SW 1271 (cell line): ENCODE measurements at places on chromosomes 12 and 14.

DNA sequence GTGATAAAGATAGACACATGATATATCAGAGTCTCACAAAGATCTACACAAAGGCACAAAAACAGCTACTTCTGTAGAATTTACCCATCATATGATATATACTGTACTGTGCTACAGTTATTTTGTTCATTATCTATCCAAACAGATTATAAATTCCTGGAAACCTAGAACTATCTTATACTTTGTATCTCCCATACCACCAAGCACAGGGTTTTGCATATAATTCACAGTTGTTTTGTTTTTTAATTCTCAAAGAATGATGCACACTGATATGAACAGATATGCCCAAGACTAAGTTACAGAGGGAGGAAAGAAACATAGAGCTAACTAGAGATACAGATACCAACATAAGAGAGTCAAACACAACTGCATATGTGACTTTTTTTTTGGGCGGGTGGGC is 3.4 kb downstream of the PRKAG1 start:
- no peak for DNase-seq

GRCh38 chr12:19988001-19988400 is 380.3 kb upstream of the PDE3A start:
- no peak for DNase-seq

DNA sequence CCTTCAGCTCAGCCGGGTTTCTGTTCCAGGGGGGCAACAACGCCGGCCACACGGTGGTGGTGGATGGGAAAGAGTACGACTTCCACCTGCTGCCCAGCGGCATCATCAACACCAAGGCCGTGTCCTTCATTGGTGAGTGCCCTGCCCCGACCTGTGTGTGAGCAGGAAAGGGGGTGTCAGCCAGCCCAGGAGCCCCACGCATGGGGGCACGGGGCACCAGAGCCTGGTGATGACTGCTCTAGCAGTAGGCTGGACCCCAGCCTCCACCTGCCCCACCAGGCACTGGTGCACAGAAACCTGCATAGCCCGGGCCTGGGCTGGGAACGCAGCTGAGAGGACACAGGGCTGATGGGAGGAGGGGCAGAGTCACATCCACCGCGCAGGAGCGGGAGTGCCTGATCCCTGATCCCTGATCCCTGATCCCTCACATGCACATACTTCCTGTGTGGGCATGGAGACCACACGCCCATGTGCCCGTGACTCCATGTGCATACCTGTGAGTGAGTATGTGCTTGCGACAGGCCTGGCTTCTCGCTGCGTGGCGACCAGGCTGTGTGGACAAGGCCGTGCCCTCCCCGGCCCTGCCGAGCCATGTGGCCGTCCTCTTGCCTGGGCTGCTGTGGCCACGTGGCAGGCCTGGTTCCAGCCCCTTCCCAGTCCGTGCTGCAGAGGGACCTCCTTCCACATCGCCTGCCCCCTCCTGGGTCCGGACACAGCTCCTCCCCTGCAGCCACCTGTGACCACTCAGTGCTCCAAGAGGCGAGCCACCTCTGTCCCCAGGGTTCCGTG is 11.2 kb downstream of the ADSS1 start:
- no peak for DNase-seq

DNA sequence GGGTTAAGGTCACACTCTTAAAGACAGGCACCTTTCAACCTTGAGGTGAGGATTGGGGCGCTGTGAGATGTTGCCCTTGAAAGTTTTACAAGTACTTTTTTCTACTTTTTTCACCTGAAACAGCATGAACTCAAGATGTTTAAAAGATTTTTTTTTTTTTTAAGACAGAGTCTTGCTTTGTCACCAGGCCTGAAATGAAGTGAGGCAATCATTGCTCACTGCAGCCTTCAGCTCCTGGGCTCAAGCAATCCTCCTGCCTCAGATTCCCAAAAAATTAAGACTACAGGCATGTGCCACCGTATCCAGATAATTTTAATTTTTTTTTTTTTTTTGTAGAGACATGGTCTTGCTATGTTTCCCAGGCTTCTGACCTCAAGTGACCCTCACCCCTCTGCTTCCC is 243.9 kb downstream of the DIO2 start:
- no peak for DNase-seq

GRCh38 chr14:37232907-37233481 is 35.3 kb downstream of the MIPOL1 start:
- DNase-seq, result no peak

- no peak for DNase-seq
These were observed 754.5 kb downstream of the C12orf50 start for GRCh38 chr12:87274594-87275245.

DNA sequence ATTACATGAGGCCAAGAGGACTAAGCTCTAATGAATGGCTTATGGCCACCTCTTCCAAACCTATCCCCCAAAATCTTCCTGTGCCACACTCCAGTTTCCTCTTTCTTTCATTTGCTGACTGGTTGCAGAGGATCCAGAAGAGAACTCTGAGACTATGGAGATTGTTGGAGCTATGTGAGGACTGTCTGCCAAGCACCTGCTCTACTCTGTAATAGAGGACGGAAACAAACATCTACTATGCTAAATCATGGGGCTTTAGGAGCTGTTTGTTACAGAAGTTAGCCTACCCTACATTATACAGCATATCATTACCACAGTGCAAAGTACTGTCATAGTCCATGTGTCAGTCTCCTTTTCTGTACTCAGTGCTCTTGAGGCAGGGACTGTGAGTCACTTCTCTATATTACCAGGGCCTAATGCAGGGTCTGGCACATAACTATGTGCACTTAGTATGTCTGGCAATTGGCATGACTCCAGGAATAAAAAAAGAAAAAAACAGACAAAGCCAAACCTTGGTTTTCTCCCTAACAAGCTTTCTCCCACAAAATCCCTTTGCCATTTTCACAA is 95.1 kb downstream of the RPAP3 start:
- no peak for DNase-seq

DNA sequence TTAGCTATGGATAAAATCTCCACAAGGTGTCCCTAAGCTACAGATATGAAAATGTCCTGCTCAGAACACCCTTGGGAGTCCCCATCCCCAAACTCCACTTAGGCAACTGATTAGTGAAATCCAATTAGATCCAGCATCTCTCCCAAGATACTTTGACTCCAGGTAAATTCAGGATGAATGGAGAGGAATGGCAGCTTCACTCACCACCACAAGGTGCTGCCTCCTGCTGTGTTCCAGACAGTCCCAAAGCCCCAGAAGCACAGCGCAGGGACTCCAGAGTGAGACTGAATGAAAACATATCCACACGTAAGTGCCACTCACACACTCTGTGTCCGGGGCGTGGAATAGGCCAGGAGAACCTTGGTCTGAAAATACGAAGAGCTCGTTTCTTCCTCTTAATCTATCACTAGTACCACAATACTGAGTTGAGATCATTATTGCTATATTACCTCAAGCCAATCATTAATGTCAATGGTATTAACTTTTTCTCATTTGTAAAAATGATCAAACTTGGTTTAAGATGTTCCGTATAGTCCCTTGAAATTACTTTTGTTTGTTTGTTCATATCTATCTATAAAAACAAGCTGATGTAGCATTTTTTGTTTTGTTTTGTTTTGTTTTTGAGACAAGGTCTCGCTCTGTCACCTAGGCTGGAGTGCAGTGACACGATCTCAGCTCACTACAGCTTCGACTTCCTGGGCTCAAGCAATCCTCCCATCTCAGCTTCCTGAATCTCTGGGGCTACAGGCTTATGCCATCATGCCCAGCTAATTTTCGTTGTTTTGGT is 70.0 kb upstream of the BICD1 start:
- DNase-seq, result no peak

DNA sequence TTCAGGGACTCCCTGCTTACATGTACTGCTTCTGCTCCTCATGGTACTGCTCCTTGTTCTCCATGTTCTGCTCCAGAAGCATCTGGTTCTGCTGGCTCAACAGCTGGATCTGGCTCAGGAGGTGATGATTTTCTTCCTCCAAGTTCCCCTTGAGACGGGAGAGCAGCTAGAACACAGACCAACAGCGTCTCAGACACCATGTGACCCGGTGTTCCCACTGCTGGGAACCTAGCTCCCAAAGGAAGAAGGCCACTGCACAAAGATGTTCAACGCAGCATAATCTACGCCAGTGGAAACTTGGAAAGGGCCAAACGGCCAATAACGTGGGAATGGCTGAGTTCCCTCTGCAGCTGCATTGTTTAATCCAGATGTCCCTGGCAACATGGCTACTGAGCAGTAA is 49.6 kb upstream of the GPR68 start:
- no peak for DNase-seq
